Lower lobe of right lung (tissue), 2 donors: ENCODE measurements at places on chromosomes 4 and X. TPM values are rescaled to one million over a fixed set of nuclear protein-coding genes. Genes with fewer than 3 reads are reported as not detected.

LRAT gene
- total RNA-seq: 1.0 TPM

RIPPLY1 gene
- not detected for total RNA-seq

POLN gene
- 2.2 TPM for total RNA-seq

EDA gene
- total RNA-seq: 5.5 TPM

CDS1 gene
- 24.4 TPM for total RNA-seq

HSFX3 gene
- not detected for total RNA-seq

GRCh38 chr4:72938516-72938915 is 131.0 kb downstream of the COX18 start:
- no peak for DNase-seq

GRCh38 chr4:129337228-129337620 is 241.3 kb downstream of the C4orf33 start:
- DNase-seq: no peak

DNA sequence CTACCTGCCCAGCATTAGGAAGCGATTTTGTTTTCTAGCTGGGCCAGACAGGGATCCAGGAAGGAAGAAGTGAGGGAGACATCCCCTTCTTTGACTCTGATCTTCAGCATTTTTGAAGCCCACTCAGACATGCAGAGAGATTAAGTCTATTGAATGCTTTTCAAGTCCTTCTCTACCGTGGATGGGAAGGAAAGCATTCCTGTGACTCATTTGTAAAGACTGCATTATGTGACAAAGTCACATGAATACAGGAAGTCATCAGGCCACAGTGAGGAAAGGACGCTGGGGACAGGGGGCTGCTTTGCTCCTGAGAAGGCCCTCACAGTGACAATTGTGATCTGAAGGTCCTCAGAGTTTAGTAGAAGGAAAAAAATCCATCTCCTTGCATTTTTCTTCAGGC is 67.4 kb upstream of the GBA3 start:
- no peak for DNase-seq

DNA sequence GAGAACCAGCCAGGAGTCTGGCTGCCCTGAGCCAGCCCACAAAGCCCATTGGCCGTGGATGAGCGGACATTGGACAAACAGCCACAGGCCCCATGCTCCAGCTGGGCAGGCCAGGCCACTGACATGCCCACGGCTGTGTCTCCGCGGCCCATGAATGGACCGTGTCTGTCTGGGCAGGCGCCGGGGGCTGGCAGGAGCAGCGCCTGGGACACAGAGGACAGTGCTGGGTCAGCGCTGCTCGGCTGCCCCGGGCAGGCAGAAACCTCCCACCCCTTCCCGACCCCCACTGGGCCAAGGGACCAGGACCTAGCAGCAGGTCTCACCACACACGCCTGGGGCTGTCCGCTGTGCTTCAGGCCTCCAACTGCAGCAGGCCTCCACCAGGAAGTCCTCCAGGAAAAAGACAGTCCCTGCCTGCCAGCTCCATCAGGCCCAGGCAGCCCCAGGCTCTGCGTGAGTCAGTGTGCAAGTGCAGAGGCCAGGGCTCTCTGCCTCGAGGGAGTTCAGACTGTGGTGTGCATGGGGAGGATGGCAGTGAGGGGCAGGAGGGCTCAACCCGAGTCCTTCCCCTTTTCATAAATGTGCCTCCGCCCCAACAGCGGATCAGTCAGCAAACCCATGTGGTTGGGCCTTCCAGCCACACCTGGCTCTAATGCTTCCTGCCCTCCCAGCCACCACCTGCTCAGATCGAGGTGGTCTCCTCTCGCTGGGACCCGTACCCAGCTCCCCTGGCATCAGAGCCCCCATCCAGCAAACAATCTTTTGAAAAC is 17.2 kb upstream of the FGFR3 start:
- DNase-seq: no peak

GRCh38 chr4:8255698-8256441 is 13.7 kb upstream of the HTRA3 start:
- no peak for DNase-seq

DNA sequence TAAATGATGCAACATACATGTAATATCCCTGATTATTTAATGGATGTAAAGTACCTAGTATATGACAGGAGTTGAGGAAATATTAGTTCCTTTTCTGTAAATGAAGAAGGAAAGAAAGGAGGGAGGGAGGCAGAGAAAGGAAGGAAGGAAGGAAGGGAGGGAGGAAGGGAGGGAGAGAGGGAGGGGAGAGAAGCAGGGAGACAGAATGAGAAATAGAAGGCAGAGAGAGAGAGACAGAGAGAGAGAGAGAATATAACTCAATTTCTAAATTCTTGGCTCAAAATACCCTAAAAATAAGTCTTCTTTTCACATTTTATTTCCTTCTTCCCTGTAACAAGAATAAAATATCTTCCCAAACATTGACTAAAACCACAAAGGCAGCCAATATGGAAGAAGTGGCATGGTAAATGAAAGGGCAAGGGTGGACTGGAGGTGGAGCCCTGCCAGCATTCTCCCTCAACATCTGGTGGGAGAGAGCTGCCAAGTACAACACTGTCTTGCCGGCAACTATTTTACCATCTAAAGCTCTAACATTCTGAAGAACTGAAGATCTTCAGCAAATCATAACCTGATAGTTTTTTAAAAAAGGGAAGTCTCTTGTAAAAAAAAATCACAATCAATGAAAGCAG is 245.1 kb downstream of the PPP3CA start:
- DNase-seq: no peak

- no peak for DNase-seq
Measured at GRCh38 chr4:112120021-112120420, 25.2 kb upstream of the FAM241A start.

GRCh38 chr4:4780729-4781244 is 78.7 kb upstream of the MSX1 start:
- DNase-seq: no peak

DNA sequence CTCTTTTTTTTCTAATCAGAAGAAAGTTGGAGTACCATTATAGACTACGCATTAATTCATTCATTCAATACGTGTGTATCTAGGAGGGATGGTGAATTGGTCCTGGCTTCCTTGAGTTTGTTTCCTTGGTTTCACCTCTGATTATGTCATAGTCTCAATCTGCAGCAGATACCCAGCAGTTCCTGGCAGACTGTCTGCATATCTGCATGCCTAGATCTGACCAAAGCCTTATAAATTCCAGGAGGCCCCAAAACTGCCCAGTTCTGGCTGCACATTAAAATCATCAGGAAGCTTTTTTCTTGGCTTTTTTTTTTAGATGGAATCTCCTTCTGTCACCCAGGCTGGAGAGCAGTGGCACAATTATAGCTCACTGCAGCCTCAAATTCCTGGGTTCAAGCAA is 27.2 kb upstream of the SLC34A2 start:
- no peak for DNase-seq

GRCh38 chr4:23422878-23423277 is 467.0 kb downstream of the PPARGC1A start:
- DNase-seq: no peak

GRCh38 chr4:73727685-73728084 is 12.7 kb upstream of the CXCL8 start:
- DNase-seq: peak; percentile 67

- DNase-seq: no peak
Measured at GRCh38 chrX:4690521-4690920, 977.1 kb upstream of the PRKX start.

GRCh38 chr4:71162386-71162785 is 168.9 kb downstream of the DCK start:
- no peak for DNase-seq
